ENCODE measurements at places on chromosomes 12 and 14. TPM values are rescaled to one million over a fixed set of nuclear protein-coding genes. Genes with fewer than 3 reads are reported as not detected.

The NELL2 gene
- not detected for total RNA-seq

The TAS2R14 gene
- total RNA-seq = 0.76 TPM

The RPS6KL1 gene
- total RNA-seq = 0.38 TPM

The WNT5B gene
- total RNA-seq = 529 TPM

GRCh38 chr12:118618695-118619094 is 242.3 kb downstream of the SUDS3 start:
- no peaks in the 10 kb centered on the region for H3K4me1 ChIP-seq
- H3K4me3 ChIP-seq = no peak overlapping the region
- no peaks in the 10 kb centered on the region for H3K27me3 ChIP-seq
- H3K27ac ChIP-seq = no peak overlapping the region
- no peak for DNase-seq
- no peaks in the 10 kb centered on the region for H3K36me3 ChIP-seq

GRCh38 chr12:90112666-90113065 is 404.0 kb upstream of the ATP2B1 start:
- H3K27me3 ChIP-seq = no peaks in the 10 kb centered on the region
- no peaks in the 10 kb centered on the region for H3K4me1 ChIP-seq
- no peak for DNase-seq
- H3K4me3 ChIP-seq = no peak overlapping the region
- no peaks in the 10 kb centered on the region for H3K36me3 ChIP-seq

GRCh38 chr12:127169321-127170181 is 1097.4 kb upstream of the TMEM132C start:
- no peaks in the 10 kb centered on the region for H3K36me3 ChIP-seq
- no peaks in the 10 kb centered on the region for H3K27me3 ChIP-seq
- H3K27ac ChIP-seq = peak overlapping the region; percentile 44
- peaks cover 28% of the 10 kb centered on the region for H3K4me1 ChIP-seq

The AQP6 gene
- not detected for total RNA-seq

The WIF1 gene
- total RNA-seq = not detected

GRCh38 chr14:58296726-58297125 is 1.6 kb upstream of the ARID4A start:
- peaks cover 23% of the 10 kb centered on the region for H3K36me3 ChIP-seq
- H3K27ac ChIP-seq = peak overlapping the region; percentile 97
- H3K27me3 ChIP-seq = no peaks in the 10 kb centered on the region
- DNase-seq = peak; percentile 76

The DACT1 gene
- total RNA-seq = 26.9 TPM

The LGR5 gene
- total RNA-seq = not detected

The KIF5A gene
- under 0.01 TPM for total RNA-seq

The WNT1 gene
- total RNA-seq = not detected

Measured in GM23248 (cell line).